Adrenal gland (tissue), 19 donors: ENCODE measurements at places on chromosomes 5 and 9. TPM values are rescaled to one million over a fixed set of nuclear protein-coding genes. Genes with fewer than 3 reads are reported as not detected.

IL4 gene
- not detected for polyA plus RNA-seq

SLC44A1 gene
- 7.5 TPM for polyA plus RNA-seq

SNCAIP gene
- polyA plus RNA-seq: 1.5 TPM

HRH2 gene
- polyA plus RNA-seq: 2.9 TPM

NUTM2F gene
- polyA plus RNA-seq: not detected

ATP10B gene
- polyA plus RNA-seq: not detected

CD14 gene
- 13.9 TPM for polyA plus RNA-seq

DNA sequence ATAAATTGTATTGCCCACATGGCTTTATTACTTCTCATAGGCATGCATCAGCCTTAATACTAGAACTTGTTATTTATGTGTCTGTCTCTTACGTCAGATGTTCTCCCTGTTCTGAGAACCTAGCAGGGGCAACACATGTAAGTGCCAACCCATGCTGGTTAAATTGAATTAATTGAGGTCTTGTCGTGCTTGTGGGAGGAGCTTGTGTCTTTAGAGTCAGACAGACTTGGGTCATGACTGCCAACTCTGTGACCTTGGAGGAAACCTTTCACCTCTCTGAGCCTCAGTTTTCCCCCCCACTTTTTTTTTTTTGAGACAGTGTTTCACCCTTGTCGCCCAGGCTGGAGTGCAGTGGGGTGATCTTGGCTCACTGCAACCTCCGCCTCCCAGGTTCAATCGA lies 2.2 kb upstream of the MEGF9 start:
- no peak for DNase-seq

DNA sequence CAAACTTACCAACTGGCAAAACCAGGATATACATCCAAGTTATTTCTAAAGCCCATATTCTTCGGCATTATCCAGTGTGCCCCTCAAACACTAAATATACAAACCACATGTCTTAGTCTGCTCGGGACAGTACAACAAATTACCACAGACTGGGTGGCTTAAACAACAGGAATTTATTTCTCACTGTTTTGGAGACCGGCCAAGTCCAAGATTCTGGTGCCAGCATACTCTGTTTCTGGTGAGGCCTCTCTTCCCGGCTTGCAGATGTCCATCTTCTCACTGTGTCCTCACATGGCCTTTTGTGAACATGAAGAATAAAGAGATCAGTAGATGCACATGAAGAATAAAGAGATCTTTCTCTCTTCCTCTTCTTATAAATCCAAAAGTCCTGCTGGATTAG lies 12.9 kb upstream of the SLCO6A1 start:
- no peak for DNase-seq

GRCh38 chr5:109833946-109834345 lies 144.2 kb downstream of the MAN2A1 start:
- no peak for DNase-seq

DNA sequence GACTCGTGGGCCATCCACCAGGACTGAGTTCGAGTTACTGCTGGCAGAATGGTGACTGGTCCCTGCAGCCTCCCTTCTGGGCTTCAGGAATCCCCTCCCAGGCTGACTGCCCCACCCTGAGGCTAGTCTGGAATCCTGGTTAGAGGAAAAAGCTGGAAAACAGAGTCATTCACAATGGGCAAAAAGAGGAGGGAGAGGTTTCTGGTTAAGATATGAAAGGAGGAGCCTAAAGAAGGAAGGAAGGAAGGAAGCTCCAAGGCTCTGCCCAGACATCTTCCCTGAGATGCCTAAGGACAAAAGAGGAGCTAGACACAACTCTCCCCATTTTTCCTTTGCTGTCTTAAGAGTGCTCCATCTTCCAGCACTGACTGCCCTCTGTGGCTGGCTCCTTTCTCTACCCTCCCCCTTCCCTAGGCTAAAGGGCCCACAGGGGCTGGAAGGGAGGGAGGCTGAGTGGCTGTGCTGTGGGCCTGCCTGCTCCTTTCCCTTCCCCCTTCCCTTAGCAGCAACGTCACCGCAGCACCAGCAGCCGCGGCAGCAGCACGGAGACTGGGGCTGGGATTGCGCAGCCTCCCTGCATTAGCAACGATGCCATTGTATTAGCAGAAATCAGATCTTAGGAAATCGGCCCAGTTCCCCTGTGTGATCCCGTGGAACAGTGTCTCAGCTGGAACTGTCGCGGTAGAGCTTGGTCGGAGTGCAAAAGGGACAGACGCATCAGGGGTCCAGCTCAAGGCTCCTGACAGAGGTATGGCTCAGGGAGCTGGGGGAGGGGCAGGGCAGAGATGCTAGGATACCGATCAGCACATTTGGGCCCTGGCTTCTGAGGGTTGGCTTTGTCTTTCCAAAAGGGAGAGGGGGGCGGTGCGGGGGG lies 48.7 kb downstream of the RUSC2 start:
- DNase-seq: peak; percentile 74

DNA sequence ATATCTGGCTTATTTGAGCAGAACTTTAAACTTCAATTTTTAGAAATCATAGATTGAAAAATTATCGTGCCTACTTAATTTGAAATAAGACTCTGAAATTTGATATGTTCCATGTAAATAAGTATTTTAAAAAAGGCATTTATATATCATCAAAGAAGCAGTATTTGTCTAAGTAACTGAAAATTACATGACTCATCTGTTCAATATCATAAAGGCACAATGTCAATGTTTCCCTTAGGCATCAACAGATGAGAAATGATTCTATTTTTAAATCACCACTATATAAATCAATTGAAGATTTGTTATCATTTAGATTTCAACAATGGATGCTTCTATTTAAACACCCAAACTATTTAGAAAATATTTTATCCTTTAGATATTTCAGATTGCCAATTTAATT lies 142.9 kb upstream of the POU5F2 start:
- DNase-seq: no peak

DNA sequence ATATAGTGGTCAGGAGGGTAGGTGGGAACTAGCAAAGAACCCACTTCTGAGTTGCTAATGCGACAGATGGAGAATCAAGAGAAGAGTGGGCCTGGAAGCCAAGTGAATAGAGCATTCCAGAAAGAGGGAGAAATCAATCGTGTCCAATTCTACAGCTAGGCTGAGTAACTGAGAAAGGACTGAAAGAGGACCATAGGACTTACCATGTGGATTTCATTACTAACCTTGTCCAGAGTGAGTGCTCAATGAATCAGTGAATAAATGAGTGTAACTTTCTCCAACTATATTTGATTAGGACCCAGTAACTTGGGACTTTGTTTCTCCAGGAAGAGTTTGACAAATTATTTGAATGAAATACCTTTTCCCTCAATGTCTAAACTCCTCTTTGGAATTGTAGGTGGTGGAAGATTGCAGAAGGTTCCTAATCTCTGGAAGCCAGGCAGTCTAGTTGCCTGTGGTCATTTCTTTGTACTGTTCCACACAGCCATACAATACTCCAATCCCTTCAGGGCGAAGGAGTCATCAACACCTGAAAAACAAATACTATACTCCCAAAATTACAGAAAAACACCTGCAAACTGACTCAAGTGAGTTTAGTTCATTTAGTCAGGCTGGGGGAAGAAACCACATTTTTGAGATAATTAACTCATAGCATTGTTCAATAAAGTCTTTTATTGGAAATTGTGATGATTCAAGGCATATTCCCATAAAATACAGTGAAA lies 2.6 kb upstream of the F2RL1 start:
- DNase-seq: no peak

DNA sequence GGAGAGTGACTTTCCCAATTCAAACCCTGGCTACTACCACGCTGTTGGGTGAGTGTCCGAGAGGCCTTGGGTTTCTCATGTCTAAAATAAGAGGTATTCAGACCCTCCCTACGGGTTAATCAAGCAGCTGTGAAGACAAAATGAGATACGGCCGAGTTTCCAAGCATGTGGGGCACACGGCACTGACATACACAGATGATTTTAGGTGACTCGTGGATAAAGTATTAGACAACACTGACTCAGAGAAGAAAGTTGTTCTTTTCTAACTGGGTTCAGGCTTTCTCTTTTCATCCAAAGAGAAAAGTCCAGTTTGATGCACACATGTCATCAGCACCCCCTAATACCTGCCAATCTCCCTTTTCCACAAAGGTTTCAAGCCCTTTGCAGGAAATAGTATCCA lies 15.6 kb downstream of the FOXI1 start:
- DNase-seq: no peak

GRCh38 chr5:151113651-151114050 lies 32.8 kb upstream of the TNIP1 start:
- DNase-seq: no peak

- no peak for DNase-seq
These were observed 327.2 kb downstream of the ZSWIM6 start for GRCh38 chr5:61659221-61659696.

DNA sequence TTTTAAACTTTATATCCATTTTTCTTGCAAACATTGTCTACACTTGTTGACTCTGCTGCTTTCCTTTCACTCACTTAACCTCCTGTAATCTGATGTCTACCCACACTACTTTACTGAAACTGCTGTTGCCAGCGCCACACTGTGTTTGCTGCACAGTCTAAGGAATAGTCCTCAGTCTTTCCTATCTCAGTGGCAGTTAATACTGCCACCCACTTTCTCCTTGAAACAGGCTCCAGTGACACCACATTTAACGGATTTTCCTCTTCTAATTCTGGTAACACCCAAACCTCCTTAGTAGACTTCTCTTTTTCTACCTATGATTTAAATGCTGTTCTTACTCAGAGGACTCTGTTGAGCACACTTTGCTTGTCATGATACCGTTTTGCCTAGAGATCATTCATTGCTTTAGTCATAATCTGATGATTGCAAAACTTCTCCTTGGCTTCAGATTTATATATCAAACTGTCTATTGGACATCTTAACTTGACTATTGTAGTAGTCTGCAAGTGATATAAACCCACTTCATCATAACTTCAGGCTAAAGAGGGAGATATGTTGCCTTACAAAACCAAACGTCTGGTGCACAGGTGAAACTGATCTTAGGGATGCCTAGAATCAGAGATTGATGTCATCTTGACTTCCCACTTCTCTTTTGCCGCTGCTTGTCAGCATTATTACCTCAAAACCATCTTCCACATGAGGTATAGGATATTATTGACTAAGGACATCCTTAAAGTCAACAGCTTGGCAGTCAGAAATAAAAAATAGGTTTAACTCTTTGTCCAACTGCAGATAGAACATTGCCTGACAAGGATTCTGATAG lies 94.1 kb downstream of the CDC42SE2 start:
- no peak for DNase-seq

GRCh38 chr5:134459010-134459403 lies 47.3 kb upstream of the CDKN2AIPNL start:
- no peak for DNase-seq

- no peak for DNase-seq
These were observed 279.6 kb downstream of the TMEM38B start for GRCh38 chr9:105973951-105974351.

GRCh38 chr9:27019589-27019988 lies 14.1 kb upstream of the LRRC19 start:
- no peak for DNase-seq

DNA sequence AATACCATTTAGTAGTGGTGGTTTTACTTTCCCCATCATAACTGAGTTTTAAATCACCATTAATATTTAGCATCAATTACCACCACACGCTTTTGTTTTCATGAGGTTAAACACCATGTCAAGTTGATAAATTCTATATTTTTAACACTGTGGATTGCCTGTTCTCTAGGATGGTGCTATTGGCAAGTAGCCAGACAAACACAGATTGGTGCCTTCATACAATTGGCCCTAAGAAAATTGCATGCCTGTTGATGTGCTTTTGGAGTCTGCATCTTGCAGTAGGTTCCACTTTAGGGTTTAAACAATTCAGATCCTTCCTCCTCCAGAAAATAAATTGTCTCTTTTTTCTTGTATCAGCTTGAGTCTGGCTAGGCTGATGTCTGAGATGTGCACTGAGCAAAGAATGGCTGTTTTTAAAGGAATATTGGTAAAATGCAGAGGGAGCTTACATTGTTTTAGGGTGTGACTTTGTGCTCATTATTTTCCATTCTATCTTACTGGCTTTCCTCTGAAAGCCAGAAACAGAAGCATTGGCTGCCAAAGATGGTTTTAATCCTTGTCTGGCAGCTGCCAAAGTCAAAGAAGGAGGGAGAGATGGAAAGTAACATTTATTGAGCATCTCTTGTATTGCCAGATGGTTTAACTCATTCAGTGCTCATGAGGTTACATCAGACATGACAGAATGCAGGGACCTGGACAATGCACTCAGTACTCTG lies 19.6 kb upstream of the MAN2A1 start:
- no peak for DNase-seq

DNA sequence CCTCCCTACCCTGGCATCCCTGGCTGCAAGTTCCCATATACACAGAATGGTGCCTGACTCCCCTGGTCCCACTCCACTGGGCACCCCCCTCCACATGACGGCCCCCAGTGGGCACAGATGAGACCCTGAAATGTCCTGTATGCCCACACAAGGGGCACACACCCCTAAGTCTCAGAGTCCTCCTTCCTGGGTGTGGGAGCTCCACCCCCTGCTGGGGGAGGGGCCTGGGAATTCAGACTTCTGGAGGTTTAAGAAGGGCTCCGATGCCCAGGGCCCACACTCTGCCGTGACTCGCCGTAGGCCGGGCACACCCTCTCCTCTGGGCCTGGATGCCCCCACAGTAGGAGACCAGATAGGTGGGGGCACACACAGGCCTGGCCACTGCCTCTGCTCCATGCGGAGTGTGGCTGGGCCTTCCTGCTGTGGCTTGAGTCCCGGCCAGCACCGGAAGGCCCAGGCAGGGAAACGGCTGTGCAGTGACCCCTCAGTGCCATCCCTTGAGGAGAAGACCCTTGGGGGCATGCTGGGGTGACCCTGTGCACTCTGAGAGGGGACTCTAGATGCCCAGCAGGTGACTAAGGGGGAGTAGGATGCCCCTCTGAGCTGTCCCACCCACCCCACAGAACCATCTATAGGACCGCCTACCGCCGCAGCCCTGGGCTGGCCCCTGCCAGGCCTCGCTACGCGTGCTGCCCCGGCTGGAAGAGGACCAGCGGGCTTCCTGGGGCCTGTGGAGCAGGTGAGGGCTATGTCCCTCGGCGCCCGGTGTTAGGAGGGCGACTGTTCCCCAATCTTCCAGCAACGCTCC lies 6.5 kb downstream of the EGFL7 start:
- no peak for DNase-seq

DNA sequence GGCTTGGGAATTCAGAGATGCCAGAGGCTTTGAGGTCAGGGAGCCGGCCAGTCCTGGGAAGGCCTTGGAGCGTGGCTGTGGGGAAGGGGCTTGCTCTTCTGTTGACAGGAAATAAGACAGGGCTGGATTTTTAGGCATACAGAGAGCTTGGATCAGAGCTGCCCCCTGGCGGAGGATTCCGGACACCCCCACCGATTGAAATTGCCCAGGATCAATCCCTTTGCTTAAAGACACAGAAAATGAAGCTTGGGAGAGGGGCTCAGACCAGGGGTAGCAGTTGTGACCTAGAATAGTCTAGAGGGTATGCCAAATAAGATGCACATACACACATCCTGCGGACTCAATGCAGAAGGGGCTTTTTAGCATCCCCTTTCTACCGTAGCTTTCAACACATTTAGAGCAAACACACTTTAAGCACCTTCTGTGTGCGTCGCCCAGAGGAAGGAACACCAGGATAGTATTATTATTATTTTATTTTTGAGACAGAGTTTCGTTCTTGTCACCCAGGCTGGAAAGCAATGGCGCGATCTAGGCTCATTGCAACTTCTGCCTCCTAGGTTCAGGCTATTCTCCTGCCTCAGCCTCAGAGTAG lies 1.7 kb upstream of the NTMT1 start:
- peak; percentile 72 for DNase-seq
